ENCODE measurements at places on chromosomes 12 and 14.

- DNase-seq, result no peak
Measured at GRCh38 chr12:46509135-46509534, 136.6 kb upstream of the SLC38A2 start.

DNA sequence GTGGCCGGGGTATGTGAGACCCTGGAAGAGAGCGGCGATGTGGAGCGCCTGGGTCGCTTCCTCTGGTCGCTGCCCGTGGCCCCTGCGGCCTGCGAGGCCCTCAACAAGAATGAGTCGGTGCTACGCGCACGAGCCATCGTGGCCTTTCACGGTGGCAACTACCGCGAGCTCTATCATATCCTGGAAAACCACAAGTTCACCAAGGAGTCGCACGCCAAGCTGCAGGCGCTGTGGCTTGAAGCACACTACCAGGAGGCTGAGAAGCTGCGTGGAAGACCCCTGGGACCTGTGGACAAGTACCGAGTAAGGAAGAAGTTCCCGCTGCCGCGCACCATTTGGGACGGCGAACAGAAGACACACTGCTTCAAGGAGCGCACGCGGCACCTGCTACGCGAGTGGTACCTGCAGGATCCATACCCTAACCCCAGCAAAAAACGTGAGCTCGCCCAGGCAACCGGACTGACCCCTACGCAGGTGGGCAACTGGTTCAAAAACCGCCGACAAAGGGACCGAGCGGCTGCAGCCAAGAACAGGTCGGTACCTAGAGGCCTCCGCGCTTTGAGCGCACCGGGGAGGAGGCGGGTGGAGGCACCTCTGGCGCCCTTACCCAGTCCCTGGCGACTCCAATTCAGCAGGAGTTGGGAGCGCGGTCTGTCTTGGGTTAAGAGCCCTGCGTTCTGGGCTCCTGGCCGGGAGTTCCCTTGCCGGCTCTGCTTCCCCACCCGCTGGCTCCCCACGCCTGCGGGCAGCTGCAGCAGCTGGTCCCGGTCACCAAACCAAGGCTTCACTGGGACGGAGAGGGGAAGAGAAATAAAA is 700 bp downstream of the SIX6 start:
- no peak for DNase-seq

- no peak for DNase-seq
Measured at GRCh38 chr14:102047808-102048540, 38.9 kb downstream of the HSP90AA1 start.

- no peak for DNase-seq
Measured at GRCh38 chr14:102883089-102883541, 39.3 kb upstream of the AMN start.

GRCh38 chr14:81329640-81330381 is 70.3 kb downstream of the STON2 start:
- no peak for DNase-seq

GRCh38 chr14:102591372-102591943 is 991 bp upstream of the RCOR1 start:
- DNase-seq, result no peak

DNA sequence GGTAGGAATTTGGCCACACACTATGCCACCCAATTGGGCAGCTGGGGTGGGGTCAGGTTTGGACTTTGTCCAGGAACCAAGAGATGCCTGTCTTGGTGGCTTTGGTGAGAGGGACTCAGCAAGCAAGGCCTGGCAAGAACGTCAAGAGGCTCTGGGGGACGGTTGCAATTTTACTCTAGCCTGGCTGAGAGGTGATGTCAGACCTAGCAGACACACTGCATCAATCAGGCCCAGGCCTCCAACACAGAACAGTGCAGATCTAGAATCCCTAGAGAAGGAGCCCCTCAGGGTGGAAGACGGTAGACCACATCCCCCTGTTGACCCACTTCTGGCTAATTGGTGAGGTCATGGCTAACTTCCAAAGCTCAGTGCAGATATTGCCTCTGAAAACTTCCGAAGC is 1.6 kb upstream of the UNC119B start:
- DNase-seq, result no peak

- no peak for DNase-seq
Measured at GRCh38 chr12:49331380-49332222, 5.4 kb downstream of the C1QL4 start.

- DNase-seq, result no peak
Measured at GRCh38 chr14:20811986-20812975, 9.6 kb upstream of the RNASE1 start.

- no peak for DNase-seq
Measured at GRCh38 chr12:94429633-94430032, 30.0 kb downstream of the CEP83 start.

- no peak for DNase-seq
Measured at GRCh38 chr12:7072035-7072434, 11.5 kb downstream of the C1S start.

- no peak for DNase-seq
Measured at GRCh38 chr14:21768116-21768874, 94.7 kb upstream of the OR4E1 start.

DNA sequence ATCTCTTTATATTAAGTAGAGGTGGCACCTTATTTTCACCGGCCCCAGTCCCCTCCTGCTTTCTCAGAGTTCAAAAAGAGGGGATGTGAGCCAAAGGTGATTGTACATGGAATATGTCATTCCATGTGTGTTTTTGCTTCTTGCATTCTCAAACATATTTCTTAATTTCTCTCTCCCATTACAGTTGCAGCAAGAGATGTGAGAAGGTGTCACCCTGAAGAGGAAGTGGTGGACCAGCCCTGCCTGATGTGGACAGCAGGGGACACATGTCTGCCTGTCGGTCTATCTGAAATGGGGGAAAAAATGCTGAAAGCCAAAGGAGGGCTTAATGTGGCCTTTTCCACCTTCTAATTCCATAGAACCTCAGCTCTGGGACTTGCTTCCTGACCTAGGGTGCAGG is 1.9 kb upstream of the FOXN3 start:
- no peak for DNase-seq

DNA sequence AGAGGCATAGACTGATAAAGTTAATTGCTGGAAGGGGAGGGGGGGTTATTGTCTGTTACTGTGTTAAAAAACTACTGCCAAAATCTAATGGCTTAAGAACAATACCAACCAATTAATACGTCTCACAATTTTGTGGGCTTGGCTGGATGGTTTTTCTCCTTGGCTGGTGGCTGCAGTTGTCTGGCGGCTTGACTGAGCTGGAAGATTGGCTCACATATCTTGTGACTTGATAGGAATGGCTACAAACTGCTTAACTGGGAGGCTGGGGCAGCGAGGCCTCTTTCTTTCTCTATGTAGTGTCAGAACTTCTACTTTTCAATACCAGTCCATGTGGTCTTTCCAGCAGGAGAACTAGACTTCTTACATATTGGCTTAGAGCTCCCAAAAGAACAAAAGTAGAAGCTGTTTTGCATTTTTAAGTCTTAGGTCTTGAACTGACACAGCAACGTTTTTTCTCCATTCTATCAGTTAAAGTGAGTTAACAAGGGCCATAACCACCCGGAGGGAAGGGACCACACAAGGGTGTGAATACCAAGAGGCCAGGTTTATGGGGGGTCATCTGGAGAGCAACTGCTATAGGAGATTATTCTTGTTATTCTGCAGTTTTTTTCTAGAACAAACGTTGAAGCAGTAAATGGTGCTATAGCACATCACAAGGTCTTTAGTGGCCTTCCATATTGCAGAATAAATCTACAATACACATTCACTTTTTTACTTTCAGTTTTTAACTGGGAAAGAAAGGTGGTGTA is 46.9 kb downstream of the ZDHHC17 start:
- DNase-seq, result no peak

GRCh38 chr12:54240971-54241588 is 38.8 kb downstream of the CBX5 start:
- DNase-seq, result no peak

DNA sequence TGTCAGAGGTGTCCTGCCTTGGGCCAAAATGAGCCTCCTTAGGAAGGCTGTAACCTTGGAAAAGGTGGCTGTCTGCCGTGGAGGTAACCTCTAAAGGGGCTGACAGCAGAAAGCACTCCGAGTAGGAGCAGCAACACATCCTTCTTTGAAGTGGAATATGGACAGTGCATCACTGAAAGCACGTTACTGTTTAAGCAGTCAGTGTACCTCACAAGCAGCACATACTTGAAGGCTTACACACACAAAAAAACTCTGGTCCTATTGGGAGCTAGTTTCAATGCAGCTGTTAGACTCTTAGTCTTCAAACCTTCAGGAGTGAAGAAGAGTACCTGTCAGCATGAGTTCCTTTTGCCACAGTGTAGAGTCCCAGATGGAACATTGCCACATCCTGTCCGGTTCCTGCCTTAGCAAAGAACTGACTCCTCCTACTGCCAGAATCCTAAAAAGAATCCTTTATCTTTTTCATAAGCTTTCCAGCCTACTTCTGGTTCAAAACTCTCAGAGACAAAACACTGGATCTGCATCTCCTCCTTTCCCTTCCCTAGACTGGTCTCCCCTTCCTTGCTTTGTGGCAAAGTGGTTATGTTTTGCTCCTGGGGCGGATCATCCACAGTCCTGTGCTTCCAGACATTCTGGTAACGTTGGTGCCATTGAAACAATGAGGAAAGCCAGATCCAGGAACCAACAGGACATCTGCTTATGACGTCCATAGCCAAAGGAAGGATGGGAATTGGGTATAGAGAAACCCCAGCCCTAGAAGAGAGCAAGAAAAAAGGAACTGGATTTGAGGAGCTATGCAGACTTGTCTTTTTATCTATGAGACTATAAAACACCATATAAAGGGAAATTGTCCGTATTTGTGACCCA is 8.5 kb upstream of the MDM1 start:
- no peak for DNase-seq

GRCh38 chr14:38150075-38150474 is 57.6 kb upstream of the SSTR1 start:
- DNase-seq, result no peak

DNA sequence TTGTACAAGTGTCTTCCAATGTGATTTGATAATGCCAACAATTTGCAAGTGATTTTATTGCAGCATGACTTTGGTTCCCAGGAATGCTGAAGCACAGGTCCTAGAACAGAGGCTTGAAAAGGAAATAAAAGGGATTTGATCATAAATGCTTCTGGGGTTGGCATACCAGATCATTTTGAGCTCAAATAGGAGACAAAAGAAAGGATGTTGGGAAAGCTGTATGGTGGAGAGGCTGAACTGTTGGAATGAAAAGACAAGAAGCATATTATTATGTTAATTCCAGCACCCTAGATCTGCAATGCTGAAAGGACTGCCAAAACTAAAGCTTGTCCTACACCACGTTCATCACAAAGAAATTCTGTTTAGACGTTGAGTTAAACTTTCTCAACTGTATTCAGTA is 143.1 kb downstream of the BICD1 start:
- no peak for DNase-seq

- DNase-seq, result no peak
Measured at GRCh38 chr14:86961106-86961716, 1031.8 kb downstream of the GALC start.

- no peak for DNase-seq
Measured at GRCh38 chr12:101826766-101827368, 3.9 kb downstream of the GNPTAB start.

- DNase-seq, result no peak
Measured at GRCh38 chr14:104361101-104361591, 218.4 kb upstream of the C14orf180 start.

GRCh38 chr12:4031703-4032291 is 158.6 kb upstream of the PARP11 start:
- DNase-seq, result no peak

- DNase-seq, result no peak
Measured at GRCh38 chr14:45990252-45990651, 661.3 kb downstream of the RPL10L start.

DNA sequence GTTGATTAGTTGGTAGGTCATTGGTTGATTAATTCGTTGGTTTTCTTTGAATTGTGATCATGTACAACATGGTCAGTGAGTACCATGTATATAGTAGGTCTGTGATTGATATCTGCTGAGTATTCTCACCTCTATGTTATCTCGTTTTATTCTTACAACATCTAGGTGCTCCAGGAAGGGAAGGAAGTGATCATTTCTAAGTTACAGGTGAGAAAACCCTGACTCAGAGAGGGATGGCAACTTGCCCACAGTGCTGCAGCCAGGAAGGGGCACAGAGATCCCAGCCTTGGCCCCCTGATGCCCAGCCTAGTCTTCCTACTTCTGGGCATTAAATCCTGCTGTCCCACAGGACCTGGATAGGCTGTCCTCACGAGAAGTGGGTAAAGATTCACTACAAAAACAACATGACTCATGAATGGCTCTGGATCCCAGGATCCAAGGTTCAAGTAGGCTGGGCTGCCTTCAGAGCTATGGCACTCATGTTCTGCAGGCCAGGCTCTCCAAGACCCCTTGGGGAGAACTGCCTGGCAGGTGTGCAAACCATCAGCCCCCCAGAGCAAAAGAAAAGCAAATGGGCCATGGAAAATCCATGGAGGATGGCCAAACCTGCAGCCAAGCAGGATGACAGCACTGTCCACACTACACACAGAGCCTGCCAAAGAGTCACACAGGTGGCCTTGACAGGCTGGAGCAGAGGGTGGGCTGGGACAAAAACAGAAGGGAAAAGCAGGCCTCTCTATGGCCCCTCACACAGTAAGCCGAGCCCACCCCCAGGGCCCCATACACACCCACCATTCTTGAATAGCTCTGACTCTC is 146.2 kb downstream of the BCL11B start:
- DNase-seq, result no peak

GRCh38 chr14:45068396-45068795 is 15.5 kb upstream of the PRPF39 start:
- DNase-seq, result no peak

DNA sequence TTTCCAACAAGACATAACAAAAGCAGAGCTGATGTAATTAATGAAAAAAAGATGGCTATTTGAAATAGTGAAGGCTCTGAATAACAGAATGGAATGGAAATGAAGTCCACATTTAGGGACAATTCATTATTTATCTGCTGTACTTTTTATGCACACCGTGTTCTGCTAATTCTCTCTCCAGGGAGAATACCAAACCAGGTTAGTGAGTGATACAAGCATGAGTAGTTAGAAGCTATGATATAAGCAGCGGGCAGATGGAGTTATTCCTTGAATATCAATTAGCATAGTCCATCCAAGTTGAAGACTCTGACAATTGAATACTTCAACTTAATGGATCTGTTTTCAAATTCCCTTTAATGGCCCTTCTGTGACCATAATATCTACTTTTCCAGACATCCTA is 162.1 kb upstream of the TMTC2 start:
- DNase-seq, result no peak

DNA sequence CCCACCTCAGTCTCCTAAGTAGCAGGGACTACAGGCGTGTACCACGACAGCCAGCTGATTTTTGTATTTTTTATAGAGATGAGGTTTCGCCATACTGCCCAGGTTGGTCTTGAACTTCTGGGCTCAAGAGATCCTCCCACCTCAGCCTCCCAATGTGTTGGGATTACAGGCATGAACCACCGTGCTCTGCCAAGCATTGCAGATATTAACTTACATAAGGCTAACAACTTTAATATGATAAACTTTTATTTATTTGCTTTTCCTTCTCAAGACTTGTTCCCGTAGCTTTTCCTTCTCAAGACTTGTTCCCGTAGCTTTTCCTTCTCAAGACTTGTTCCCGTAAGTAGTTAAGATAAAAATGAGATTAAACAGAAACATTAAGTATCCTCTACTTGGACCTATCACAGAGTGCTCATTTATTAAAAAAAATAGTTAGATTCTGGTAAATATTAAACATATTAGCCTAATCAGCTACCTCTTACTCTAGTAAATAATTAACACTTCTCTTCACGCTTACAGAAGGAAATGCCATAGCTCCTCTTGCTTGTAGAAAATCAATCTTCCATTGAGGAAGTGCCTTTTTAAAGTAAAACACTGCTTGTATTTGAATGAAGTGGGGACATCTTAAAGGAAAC is 157.7 kb upstream of the KITLG start:
- DNase-seq, result no peak

GRCh38 chr12:60672949-60673348 is 1077.1 kb downstream of the SLC16A7 start:
- DNase-seq, result no peak

- no peak for DNase-seq
Measured at GRCh38 chr12:120640861-120641833, 721 bp downstream of the CABP1 start.

Data from thoracic aorta (tissue), 2 donors.